ENCODE measurements at places on chromosomes 5 and 9.

- DNase-seq = no peak
Measured at GRCh38 chr9:4138781-4139180, 161.1 kb downstream of the GLIS3 start.

GRCh38 chr9:110282018-110282738 is 25.9 kb upstream of the TXN start:
- DNase-seq = no peak

GRCh38 chr5:140382866-140383265 is 18.8 kb upstream of the ANKHD1 start:
- no peak for DNase-seq

DNA sequence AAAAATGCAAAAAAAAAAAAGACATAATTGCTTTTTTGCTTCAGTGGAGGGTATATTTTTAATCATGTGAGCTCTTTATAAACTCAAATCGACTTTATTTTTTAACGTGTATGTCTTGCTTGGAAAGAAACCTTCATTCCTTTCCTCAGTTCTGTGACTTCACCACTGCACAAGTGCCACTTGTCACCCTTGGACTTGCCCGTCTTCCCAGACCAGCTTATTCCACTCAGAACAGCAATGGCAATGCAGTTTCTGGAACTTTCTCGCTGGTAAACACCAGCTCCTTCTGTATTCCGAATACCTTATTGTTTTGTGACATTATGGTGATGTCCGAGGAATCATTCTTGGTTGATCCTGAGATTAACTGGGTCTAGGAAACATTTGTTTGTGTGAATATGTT is 440.5 kb upstream of the ADAMTS16 start:
- DNase-seq = no peak

GRCh38 chr5:103915081-103915480 is 352.5 kb upstream of the NUDT12 start:
- no peak for DNase-seq

DNA sequence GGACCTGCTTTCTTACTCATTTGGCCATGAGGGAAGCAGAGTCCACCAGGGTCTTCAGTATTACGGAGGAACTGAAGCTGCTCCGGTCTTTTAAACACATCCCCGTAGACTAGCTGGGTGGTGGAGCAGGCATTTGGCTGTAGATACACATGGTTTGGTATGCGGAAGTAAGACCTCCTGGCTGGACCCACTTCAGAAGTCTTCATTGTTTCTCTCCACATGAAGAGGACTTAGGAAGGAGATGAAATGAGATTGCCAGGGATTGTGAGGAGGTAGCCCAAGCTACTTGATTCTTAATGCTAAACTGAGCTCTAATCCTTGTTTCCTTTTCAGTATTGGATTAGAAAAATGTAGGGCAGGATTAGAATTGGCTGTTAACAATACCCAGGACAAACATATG is 32.9 kb downstream of the STXBP1 start:
- DNase-seq = no peak

DNA sequence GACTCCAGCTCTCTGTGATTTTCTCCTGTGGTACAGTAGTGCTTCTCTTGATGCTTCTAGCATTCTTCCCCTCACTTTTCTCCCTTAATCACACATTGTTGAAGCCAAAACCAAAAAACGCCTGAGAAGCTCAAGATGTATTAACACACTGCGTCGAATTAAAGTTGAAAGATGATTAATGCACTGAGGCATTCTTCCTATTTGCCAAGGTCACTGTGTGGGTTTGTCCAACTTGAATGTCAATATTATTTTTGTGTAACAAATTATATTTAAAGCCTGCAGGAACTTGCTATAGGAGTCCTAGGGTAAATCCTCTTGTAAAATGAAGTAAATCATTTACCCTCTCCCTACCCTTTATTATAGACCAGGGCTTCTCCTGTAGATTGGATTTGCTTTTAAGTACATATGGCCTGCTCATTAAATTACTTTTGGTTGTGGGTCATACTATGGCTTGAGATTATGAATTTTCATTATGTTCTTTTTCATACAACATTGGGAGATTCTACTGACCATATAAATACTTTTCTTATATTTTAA is 68.1 kb downstream of the GDA start:
- DNase-seq = peak; percentile 9

DNA sequence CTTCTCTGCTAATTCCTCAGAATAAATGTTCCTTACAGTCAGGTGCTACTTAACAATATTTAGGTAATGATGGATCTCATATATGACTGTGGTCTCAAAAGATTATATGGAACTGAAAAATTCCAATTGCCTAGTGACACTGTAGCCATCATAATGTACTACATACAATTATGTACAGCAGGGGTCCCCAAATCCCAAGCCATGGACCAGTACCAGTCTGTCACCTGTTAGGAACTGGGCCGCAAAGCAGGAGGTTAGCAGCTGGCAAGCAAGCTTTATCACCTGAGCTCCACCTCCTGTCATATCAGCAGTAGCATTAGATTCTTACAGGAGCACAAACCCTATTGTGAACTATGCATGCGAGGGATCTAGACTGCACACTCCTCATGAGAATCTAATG is 69.6 kb downstream of the NR2F1-AS1 start:
- DNase-seq = no peak

GRCh38 chr5:180201051-180201987 is 7.7 kb downstream of the RASGEF1C start:
- no peak for DNase-seq

- DNase-seq = no peak
Measured at GRCh38 chr9:33129886-33130881, 37.0 kb downstream of the B4GALT1 start.

GRCh38 chr5:150052956-150053712 is 33.2 kb downstream of the CSF1R start:
- peak; percentile 63 for DNase-seq

DNA sequence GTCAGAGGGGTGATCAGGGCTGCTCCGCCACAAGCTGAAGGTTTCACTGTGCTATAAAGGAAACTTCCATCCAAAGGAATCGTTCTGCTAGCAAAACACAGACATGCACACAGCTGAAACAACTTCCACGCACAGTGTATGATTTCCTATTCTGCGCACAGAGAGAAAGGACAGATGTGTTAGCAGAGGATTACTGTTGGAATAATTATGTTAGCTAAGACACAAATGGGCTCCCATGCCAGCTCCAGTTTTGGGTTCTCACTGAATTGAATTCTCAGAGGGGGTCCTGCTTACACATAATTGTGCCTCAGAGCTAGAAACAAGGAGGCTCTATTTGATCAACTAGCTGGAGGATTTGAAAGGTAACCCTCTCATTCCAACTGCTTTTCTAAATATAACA is 352.4 kb downstream of the IRX2 start:
- DNase-seq = no peak
